Right ventricle myocardium superior (tissue), 1 donor: ENCODE measurements at places on chromosomes 13 and 19. TPM values are rescaled to one million over a fixed set of nuclear protein-coding genes. Genes with fewer than 3 reads are reported as not detected.

EXOC3L2 gene
- total RNA-seq, result 1.3 TPM

ZNF729 gene
- total RNA-seq, result not detected

SYNE4 gene
- 0.30 TPM for total RNA-seq

ZNF333 gene
- total RNA-seq, result 7.0 TPM

YJEFN3 gene
- 5.8 TPM for total RNA-seq

ANGPTL8 gene
- 0.40 TPM for total RNA-seq

CFAP97D2 gene
- total RNA-seq, result not detected

FKRP gene
- 13.9 TPM for total RNA-seq

C19orf33 gene
- total RNA-seq, result 5.6 TPM

LILRA6 gene
- total RNA-seq, result 1.8 TPM

SYT3 gene
- total RNA-seq, result 0.11 TPM

RXFP2 gene
- total RNA-seq, result not detected
